ENCODE measurements at places on chromosomes 3 and 15.

- DNase-seq, result no peak
Measured at GRCh38 chr15:80526556-80527340, 122.6 kb downstream of the ARNT2 start.

DNA sequence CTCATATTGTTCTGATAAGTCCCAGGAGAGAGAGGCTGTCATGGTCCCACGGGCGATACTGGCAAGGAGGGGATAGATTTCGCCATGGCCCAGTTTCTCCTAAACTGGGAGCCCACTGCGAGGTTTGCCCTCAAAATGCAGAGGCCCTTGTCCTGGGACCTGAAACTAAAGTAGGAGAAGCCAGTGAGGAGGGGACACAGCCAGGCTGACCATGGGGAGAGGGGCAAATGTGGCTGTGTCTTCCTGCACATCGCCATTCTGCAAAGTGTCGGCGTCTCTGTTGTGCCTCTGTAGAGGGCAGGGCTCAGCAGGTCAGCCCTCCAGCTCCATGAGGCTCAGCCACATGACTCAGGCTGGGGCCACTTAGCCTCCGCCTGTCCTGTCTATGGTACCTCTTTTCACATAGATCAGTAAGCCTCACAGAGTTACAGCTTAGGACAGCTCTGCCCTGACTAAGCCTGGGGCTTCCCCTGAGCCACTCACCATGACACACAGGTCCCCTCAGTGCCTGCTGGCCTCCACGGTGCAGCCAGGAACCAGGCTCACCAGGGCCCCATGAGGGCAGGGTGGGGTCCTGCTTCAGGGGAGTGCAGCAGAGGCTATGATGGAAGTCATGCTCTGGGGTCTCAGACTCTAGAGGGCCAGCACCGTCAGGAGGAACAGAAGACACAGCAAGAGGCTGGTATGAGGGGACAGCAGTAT lies 28.6 kb upstream of the PLXNA1 start:
- no peak for DNase-seq

DNA sequence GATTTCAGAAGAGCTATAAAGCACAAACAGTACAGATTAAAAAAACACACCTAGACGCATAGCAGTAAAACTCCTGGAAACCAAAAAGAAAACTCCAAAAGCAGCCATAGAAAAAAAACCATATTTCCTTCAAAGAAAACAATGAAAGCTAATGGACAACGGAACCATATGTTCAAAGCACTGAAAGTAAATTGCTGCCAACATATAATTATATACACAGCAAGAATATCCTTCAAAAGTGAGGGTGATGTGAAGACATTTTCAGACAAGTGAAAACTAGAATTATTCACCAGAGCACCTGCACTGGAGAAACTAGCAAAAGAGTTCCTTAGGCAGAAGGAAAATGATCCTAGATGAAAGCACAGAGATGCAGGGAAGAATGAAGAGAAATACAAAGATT lies 58.2 kb upstream of the PCSK6 start:
- no peak for DNase-seq

DNA sequence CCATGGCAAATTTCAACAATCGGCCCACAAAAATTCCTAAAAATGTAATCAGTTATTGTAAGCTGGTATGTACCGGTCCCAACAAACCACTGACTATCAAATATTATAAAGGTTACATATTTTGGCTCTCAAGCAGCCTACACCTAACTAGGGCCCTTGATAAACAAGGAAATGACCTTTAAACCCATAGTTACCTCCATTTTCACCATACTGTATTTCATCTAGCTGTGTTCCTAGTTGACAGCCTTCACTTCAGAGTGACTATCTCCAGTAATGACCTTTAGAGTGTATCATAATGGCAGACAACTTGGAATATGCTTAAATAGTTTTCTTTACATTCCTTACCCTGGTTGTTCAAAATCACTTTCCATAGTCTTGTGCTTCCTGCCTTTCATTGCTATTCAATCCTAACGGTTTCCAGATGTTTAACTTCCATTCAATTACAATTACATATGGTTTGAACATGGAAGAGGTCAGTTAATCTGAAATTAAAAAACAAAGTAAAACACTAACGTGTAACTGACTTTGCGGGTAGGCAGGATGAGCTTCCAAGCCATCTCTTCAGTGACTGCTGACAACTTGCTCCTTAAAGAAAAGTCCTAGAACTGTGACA lies 111.9 kb upstream of the TSC22D2 start:
- DNase-seq, result no peak

DNA sequence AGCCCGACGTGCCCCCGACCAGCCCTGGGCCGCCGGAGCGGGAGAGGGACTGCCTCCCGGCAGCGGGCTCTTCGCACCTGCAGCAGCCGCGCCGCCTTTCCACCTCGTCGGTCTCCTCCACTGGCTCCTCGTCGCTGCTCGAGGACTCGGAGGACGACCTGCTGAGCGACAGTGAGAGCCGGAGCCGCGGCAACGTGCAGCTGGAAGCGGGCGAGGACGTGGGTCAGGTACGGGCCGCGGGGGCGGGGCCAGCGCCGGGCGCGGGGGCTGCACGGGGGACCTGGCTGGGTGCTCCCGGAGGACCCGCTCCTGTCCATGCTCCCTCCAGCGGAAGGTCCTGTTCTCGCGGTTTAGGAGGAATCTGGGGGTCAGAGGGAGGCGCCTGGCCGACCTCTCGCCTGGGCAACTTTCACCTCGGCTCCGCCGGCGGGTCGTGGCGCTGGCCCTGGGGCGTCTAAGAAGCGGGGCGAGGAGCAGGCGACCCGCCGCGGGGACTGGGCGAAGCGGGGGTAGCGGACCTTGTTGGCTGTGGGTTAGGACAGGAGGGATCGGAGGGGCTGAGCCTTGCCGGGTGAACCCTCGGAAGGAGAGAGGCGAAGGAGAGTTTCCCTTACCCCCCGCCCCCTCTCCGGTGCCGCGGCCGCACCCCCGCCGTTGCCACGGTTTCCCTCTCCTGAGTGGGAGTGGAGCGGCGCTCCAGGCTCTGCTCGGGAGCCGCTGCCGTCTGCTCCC lies 682 bp downstream of the ITPKA start:
- no peak for DNase-seq
